ENCODE measurements at places on chromosomes 3 and 15.

- no peaks in the 10 kb centered on the region for H3K27me3 ChIP-seq
- no peak for DNase-seq
- no peaks in the 10 kb centered on the region for H3K36me3 ChIP-seq
- no peak overlapping the region for H3K4me3 ChIP-seq
- H3K27ac ChIP-seq: no peak overlapping the region
Measured at GRCh38 chr3:157268026-157268425, 108.1 kb upstream of the CCNL1 start.

DNA sequence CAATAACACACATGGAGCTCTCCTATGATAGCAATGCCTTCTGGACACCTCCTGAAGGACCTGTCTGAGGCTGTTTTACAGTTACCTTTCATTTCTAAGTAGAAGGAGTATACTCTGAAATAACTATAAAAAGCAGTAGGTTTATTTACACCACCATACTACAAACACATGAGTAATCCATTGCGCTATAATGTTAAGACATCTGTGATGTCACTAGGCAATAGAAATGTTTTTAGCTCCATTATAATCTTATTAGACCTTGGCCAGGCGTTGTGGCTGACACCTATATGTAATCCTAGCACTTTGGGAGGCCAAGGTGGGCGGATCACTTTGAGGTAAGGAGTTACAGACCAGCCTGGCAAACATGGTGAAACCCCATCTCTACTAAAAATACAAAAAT is 24.7 kb downstream of the PXK start:
- no peak for DNase-seq
- no peak overlapping the region for H3K27ac ChIP-seq
- H3K27me3 ChIP-seq: no peaks in the 10 kb centered on the region
- H3K4me1 ChIP-seq: peaks cover 10% of the 10 kb centered on the region
- no peaks in the 10 kb centered on the region for H3K36me3 ChIP-seq

- H3K27ac ChIP-seq: no peak overlapping the region
- no peak for DNase-seq
- no peaks in the 10 kb centered on the region for H3K27me3 ChIP-seq
- H3K4me3 ChIP-seq: no peak overlapping the region
- peaks cover 4% of the 10 kb centered on the region for H3K4me1 ChIP-seq
Measured at GRCh38 chr3:172704001-172704400, 6.9 kb downstream of the NCEH1 start.

- no peaks in the 10 kb centered on the region for H3K4me1 ChIP-seq
- H3K27ac ChIP-seq: no peak overlapping the region
- H3K4me3 ChIP-seq: no peak overlapping the region
- DNase-seq: no peak
Measured at GRCh38 chr3:136022529-136023263, 57.2 kb downstream of the PPP2R3A start.

DNA sequence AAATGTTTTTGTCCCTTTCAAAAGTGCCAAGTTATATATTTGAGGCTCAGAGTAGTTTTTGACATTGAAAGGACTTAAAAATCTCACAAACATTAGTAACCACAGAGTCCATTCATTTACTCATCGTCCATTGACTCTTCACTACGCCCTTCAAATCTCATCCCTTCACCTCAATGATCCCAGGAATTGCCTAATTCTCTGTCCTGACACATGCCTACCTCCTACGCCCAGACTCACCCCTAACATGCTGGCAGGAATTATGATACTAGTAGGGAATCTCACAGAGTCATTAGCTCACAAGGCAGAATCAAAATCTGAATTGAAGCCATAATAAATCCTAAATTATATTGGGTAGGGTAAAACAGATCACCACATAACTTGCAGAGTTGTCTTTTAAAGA is 410.1 kb downstream of the RAP2B start:
- no peaks in the 10 kb centered on the region for H3K27me3 ChIP-seq
- H3K4me3 ChIP-seq: no peak overlapping the region
- no peak for DNase-seq
- H3K4me1 ChIP-seq: no peaks in the 10 kb centered on the region
- H3K27ac ChIP-seq: no peak overlapping the region
- H3K36me3 ChIP-seq: no peaks in the 10 kb centered on the region

DNA sequence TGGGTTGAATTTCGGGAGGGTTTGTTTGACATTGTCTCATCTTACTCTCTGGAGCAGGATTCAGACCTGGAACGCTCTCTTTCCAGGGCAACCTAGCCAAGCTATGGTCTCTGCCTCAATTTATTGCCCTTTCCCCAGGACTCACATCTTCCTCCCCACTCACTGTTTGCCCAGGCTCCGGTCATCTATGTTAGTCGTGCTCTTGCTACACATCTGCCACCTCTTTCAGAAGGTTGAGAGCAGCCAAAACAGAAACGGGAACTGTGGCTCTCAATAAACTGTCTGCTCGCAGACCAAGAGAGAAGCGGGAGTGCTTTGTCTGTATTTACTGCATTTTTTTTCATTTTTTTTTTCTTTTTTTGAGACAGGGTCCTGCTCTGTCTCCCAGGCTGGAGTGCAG is 81.6 kb downstream of the ST6GAL1 start:
- peak overlapping the region; percentile 56 for H3K27ac ChIP-seq
- no peaks in the 10 kb centered on the region for H3K27me3 ChIP-seq
- peaks cover 40% of the 10 kb centered on the region for H3K4me1 ChIP-seq

DNA sequence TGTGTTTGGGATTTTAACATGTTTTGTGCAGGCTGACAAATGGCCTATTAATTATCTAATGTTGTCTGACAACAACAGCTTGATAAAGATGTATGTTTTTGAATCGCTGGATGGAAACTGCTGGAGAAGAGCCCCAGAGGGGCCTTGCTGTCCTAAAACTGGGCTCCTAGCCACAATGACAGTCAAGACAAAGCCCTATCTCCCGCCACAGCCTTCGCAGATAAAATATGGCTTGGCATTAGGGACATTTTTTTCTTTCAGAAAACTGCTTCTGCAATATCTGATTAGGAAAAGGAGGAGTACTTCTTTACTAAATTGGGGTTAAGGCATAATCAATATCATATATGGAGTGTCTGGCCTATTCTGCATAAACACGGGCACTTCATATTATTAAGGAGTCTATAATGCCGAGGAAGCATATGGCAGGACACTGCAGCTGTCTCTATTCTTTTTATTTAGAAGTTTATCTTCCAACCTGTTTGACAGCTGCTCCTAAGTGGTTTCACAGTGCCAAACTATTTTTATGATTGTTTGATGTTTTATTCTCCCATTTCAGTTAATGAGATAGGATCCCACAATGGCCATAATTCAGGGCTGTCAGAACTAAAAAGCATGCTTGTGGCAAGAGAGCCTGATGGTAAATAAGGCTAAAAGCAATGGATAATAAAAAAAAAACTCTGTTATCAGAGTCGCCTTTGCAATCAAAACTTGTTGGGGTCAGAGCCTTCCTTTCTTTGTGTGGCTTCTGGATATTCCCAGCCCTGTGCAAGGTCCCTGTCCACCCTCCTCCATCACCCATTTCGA is 210.1 kb downstream of the MECOM start:
- DNase-seq: no peak
- no peaks in the 10 kb centered on the region for H3K27me3 ChIP-seq
- H3K4me1 ChIP-seq: peaks cover 5% of the 10 kb centered on the region
- no peak overlapping the region for H3K27ac ChIP-seq
- no peaks in the 10 kb centered on the region for H3K36me3 ChIP-seq

- peak overlapping the region; percentile 61 for H3K27ac ChIP-seq
- H3K4me1 ChIP-seq: peaks cover 52% of the 10 kb centered on the region
- H3K27me3 ChIP-seq: no peaks in the 10 kb centered on the region
- peak overlapping the region; percentile 30 for H3K4me3 ChIP-seq
- H3K36me3 ChIP-seq: peaks cover 87% of the 10 kb centered on the region
Measured at GRCh38 chr15:85690561-85691231, 104.0 kb downstream of the KLHL25 start.

DNA sequence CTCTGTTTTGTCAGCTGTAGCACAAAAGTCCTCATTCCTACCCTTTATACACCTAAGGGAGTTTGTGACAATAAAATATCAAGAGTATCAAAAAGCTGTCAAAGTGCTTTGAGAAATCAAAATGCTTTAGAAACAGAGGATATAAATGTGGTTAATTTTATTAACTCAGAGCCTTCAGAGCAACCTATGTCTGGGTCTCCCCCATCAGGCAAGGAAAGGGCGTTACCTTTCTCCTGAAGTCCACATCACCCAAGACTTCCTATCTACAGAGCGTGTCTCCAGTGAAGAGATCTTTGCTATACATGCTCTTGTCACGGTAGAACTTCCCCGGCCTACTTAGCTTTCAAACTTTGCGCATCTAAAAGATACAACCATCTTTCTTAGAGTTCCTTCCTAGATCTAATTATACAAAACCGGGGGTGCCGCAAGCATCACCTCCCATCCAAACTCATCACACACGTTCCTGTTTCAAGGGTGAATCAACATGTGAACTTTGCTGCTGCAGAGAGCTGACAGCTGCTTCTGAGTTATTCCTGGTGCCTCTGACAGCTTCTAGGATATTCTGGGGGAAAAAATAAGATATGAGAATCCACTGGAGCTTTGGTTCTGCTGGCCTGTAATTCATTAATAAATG is 93.0 kb downstream of the RARB start:
- H3K36me3 ChIP-seq: no peaks in the 10 kb centered on the region
- DNase-seq: no peak
- H3K27ac ChIP-seq: no peak overlapping the region
- H3K4me1 ChIP-seq: no peaks in the 10 kb centered on the region

- no peaks in the 10 kb centered on the region for H3K27me3 ChIP-seq
- no peak overlapping the region for H3K27ac ChIP-seq
- no peak overlapping the region for H3K4me3 ChIP-seq
Measured at GRCh38 chr3:22012471-22012870, 261.5 kb upstream of the ZNF385D start.

GRCh38 chr3:8606701-8607231 is 37.8 kb downstream of the SSUH2 start:
- DNase-seq: no peak
- H3K27ac ChIP-seq: no peak overlapping the region
- no peak overlapping the region for H3K4me3 ChIP-seq
- H3K36me3 ChIP-seq: no peaks in the 10 kb centered on the region
- no peaks in the 10 kb centered on the region for H3K27me3 ChIP-seq

- no peaks in the 10 kb centered on the region for H3K4me1 ChIP-seq
- DNase-seq: no peak
- H3K27me3 ChIP-seq: no peaks in the 10 kb centered on the region
- H3K4me3 ChIP-seq: no peak overlapping the region
- H3K36me3 ChIP-seq: no peaks in the 10 kb centered on the region
Measured at GRCh38 chr3:185070491-185071286, 82.2 kb downstream of the C3orf70 start.

GRCh38 chr3:27960133-27960532 is 238.0 kb upstream of the EOMES start:
- H3K4me1 ChIP-seq: no peaks in the 10 kb centered on the region
- H3K36me3 ChIP-seq: no peaks in the 10 kb centered on the region
- DNase-seq: no peak
- H3K27me3 ChIP-seq: no peaks in the 10 kb centered on the region
- no peak overlapping the region for H3K27ac ChIP-seq
- H3K4me3 ChIP-seq: no peak overlapping the region

DNA sequence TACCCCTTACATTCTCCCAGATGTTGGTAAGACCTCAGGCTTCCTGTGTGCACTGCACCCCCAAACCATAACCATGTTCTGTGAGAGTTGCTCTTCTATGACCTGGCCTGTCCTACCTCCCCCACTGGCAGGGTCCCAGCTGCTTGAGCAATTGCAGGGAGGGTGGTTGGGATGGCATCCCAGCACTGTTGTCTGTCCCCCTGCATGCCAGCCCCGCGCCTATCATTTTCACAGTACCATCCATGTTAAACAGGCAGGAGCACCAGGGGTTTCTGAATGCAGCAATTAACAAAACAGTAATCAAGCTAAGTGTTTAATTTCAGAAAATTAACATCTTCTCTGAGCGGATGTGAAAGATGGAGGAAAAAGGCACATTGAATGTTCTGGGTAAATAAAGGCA is 345.5 kb downstream of the EPHB1 start:
- no peak overlapping the region for H3K27ac ChIP-seq
- DNase-seq: no peak
- no peak overlapping the region for H3K4me3 ChIP-seq

DNA sequence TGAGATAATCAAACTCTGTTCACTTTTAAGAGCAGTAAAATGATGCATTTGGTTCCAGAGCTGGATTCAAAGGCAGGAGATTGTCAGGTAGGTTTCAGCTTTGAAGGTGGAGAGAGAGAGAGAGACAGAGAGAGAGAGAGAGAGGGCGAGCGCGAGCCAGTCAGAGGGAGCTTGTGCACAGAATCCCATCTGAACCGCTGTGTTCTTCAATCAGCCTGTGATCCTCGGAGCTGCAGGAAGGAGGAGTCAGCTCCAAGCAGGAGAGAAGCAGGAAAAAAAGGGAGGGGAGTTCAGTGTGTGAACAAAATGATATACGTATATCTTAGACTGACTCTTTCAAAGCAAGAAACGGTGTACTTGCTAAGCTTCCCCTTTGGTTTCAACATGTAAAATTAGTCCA is at the start of gene GPR149:
TSS of gene GPR149 (minus strand) at position 177 of the 400 bp plus-strand sequence. CDS start 575 bp downstream, outside the sequence.
- peaks cover 33% of the 10 kb centered on the region for H3K27me3 ChIP-seq
- H3K4me3 ChIP-seq: no peak within 1 kb of the TSS
- no peaks in the 10 kb centered on the region for H3K36me3 ChIP-seq
- DNase-seq: no peak

GRCh38 chr3:88141458-88142083 is 8.2 kb upstream of the C3orf38 start:
- H3K36me3 ChIP-seq: peaks cover 50% of the 10 kb centered on the region
- no peaks in the 10 kb centered on the region for H3K4me1 ChIP-seq
- no peak for DNase-seq
- no peaks in the 10 kb centered on the region for H3K27me3 ChIP-seq

DNA sequence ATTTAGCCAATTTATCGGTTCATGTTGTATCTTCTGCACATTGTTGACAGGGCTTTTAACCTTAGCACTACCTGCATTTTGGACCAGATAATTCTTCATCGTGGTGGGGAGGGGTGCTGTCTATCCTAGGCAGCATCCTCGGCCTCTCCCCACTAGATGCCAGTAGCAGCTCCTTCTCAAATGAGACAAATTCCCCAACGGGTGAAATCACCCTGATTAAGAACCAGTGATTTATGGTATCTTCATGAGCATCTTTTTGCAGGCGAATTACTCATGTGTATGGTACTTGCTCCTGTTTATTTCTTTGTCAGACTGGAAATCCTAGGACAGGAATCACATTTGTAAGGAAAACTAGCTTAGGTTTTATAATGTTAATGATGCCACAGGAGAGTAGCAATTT is 68.0 kb downstream of the C3orf70 start:
- no peak for DNase-seq
- H3K36me3 ChIP-seq: no peaks in the 10 kb centered on the region
- H3K27me3 ChIP-seq: no peaks in the 10 kb centered on the region
- no peak overlapping the region for H3K4me3 ChIP-seq
- H3K27ac ChIP-seq: no peak overlapping the region

DNA sequence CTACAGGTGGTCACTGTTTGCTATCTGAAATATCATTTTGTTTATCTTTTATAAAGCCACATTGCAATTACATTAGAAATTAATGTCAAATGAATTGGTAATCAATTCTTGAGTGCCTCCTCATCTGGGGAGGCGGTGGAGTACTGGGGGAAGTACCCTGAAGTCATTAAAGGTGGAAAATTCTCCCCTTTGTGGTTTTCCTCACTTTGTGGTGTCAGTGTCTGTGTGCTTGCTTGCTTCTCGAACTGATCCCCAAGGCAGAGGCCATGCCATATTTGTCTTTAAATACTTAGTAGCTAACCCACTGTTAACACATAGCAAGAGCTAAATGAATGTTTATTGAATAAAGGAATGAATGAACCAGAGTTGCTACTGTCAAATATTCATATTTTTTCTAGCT is 40.5 kb upstream of the CCK start:
- no peaks in the 10 kb centered on the region for H3K36me3 ChIP-seq
- no peak for DNase-seq
- no peak overlapping the region for H3K4me3 ChIP-seq
- H3K27me3 ChIP-seq: no peaks in the 10 kb centered on the region
- H3K4me1 ChIP-seq: no peaks in the 10 kb centered on the region

Measured in upper lobe of right lung (tissue), 1 donor.